Activated T-cell treated with anti-CD3 and anti-CD28 coated beads, Interleukin-2, amount 50 U/mL, for 72 hours (primary cell): ENCODE measurements at places on chromosomes 3 and 15.
A peak's percentile ranks its signal among the peaks of the same experiment; 100 is the strongest.

- DNase-seq, result no peak
Measured at GRCh38 chr3:123011447-123011846, 16.1 kb downstream of the SEMA5B start.

- DNase-seq, result no peak
Measured at GRCh38 chr15:33454996-33455395, 144.2 kb downstream of the RYR3 start.

DNA sequence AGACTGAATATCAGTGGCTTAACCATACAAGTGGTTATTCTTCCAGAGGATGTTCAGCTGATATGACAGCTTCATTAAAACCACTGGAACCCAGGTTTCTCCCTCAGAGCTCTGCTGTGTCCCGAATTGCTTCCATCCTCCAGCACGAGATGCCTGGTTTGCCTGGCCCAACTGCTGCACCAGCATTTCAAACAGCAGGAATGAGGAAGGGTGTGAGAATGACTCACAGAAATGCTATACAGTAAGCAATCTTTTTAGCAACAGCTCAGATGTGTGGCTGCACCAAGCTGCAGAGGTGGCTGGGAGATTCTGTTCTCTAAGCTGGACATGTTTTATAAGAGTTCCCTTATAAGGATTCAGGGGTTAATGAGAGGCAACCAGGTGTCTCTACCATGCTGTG, 271.0 kb downstream of the GABRG3 start:
- no peak for DNase-seq

GRCh38 chr3:34140616-34141015, 342.2 kb downstream of the PDCD6IP start:
- DNase-seq, result no peak

DNA sequence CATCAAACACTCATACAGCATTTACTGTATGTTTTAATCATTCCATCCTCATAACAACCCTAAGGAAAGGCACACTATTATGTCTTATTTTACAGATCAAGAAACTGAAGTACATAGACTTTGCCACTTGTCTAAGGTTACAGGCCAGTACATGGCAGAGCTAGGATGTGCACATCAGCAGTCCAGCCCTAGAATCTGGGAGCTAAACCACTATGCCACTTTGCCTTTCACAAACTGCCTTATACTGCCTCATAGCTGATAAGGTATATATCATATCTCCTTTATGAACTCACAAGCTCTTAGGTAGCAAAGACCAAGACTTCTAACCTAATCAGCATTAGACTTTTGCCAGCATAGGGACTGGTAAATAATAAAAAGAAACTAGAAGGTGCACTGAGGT, 49.1 kb downstream of the MYO9A start:
- DNase-seq, result no peak

GRCh38 chr15:39959411-39959810, 25.5 kb downstream of the EIF2AK4 start:
- DNase-seq, result no peak

GRCh38 chr3:52394751-52395502, 50.0 kb downstream of the SEMA3G start:
- no peak for DNase-seq

GRCh38 chr3:69130689-69131088, 8.3 kb upstream of the LMOD3 start:
- DNase-seq, result no peak

GRCh38 chr3:70264122-70264780, 48.2 kb downstream of the MDFIC2 start:
- DNase-seq, result no peak

DNA sequence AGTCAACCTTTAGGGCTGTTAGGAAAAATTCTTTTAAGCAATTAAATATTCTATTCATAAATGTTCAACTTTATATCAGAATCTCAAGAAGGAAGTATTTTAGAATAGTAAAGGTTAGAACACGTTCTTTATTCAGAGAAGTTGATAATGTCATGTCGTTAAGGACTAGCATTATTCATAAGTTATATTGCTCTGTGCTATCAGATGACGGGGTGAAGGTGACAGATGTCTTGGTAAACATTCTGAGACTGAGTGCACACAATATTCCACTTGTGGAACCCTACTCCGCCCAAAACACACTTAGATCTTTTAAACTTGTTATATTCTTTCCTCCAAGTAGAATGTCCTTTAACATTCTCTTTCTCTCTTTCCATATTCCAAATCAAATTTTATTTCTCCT, 7.9 kb downstream of the AP4E1 start:
- no peak for DNase-seq

DNA sequence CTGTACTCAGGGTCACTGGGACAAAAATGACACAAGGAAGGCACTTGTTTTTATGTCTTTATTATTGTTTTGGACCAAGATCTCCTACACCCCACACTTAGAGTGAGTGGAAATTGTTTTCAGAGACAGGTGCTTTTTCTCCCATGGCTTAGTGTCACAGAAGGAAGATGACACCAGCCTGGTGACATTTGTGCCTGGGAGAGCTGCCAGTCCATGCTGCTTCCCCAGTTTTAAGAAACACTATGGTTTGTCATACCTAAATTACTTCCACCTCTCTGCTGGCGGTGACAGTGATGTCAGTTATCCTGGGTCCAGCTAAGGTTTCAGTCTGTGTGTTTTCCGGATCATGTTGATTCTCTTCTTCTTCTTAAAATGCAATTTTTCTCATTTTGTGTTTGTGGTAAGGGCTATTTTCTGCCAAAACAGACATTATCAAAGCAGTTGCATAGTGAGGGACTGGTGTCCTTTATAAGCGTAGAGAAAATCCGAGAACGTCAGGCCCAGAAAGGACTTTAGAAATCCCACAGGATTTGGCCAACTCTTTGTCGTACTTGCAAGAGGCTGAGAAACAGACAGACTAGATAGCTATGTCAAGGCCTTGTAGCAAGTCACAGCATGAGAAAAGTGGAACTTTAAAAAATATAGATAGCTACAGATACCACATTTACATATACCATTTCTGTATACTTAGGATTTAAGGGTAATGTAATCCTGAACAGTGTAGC, 149.5 kb downstream of the TP63 start:
- no peak for DNase-seq

- peak; percentile 39 for DNase-seq
Measured at GRCh38 chr3:46284981-46285683, 42.9 kb downstream of the CCR3 start.

GRCh38 chr3:20022954-20023622, 11.0 kb upstream of the PP2D1 start:
- DNase-seq, result no peak

- no peak for DNase-seq
Measured at GRCh38 chr3:155013427-155013826, 66.7 kb upstream of the MME start.

GRCh38 chr15:45586601-45587094, 531 bp upstream of the BLOC1S6 start:
- no peak for DNase-seq

DNA sequence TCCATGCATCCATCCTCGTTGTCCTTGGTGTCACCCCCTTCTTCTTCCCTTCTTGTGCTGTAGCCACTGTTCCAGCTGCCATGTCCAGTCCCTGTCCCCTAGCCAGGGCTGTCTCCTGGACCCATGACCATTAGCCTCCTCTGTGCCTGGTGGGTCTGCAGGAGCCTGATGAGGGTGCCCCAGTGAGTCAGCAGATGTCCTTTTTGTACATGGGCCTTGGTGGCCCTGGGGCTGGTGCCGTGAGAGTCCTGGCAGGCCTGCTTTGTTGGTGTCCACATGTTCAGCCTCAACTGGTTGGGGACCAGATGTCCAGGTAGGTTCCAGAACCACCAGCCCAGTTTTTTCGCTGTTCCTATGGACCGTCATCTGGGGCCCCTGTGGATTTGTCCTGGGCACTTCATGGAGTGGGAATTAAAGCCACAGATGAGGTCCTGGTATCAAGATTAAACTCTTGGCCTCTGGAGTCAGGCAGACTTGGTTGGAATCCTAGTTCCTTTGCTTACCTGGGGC, 66.1 kb downstream of the FBLN2 start:
- no peak for DNase-seq

DNA sequence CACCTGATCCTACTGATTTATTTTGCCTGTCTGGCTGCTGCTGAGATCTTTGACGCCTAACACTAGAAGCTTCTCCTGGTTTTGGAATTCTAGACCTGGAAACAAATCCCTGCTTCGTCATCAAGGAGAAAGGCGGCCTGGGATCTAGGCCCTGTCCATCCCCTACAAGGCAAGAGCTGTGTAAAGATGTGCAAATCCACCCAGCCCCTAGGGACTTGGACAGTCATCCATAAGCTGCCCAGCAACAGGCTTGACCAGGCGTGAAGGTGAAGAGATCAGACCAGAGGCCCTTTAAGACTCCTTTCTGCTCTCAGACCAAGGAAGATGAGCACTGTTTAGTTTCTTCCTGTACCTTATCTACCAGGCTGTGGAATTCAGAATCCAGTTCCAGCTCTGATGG, 32.2 kb downstream of the SLC41A3 start:
- DNase-seq, result no peak

DNA sequence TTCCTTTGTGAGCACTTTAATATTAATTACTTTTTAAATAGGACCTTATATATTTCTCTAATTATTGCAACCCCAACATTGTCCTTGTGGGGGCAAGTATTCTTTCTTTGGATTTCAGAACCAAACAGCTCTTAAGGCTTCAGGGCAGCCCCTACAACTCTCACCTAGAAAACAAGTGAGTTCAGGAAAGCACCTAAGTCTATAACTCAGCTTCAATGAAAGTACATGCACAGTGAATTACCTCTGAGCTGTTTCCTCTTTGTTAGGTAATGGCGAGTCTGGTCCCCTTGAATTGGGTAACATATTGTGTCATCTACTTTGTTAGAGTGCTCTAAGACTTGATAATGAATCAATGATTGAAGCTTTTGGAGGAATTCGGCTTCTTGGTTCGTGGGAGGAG, 545.7 kb downstream of the NLGN1 start:
- DNase-seq, result no peak

DNA sequence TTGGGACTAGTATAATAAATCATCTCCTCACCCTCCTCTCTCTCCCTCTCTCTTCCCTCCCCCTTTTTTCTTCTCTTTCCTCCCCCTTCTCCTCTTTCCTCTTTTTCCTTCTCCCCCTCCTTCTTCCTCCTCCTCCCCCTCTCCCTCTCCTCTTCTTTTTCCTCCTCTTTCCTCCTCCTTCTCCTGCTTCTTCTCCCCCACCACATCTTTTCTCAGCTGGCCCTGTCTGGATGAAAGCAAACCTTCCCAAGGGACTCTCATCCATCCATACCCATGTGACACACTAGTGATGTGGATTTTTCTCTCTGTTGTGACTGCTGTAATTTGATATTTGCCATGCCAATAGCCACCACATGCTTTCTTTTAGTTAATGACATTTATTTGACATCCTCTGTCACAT, 127.2 kb downstream of the EBLN2 start:
- DNase-seq, result no peak

- no peak for DNase-seq
Measured at GRCh38 chr3:134356411-134357040, 17.7 kb downstream of the AMOTL2 start.

DNA sequence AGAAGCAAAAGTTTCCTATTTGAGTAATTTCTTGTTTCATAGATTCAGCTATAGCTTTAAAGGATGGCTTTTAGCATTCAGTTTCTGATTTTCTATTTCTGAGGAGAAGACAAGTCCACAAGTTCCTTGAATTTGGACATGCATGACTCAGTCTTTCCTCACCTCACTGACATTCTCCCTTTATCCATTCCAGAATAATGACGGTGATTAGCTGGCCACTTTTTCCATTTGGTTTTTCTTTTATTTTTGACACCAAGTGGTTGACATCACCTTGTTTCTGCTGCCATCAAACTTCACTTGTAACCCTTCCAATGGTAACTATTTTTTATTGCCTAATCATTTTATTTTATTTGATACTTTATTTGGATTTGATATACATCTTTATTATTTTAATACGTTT, 404.4 kb upstream of the KCNMB2 start:
- DNase-seq, result no peak

- DNase-seq, result no peak
Measured at GRCh38 chr15:66595332-66595731, 29.5 kb upstream of the LCTL start.

- no peak for DNase-seq
Measured at GRCh38 chr15:94677202-94677790, 445.9 kb downstream of the MCTP2 start.

DNA sequence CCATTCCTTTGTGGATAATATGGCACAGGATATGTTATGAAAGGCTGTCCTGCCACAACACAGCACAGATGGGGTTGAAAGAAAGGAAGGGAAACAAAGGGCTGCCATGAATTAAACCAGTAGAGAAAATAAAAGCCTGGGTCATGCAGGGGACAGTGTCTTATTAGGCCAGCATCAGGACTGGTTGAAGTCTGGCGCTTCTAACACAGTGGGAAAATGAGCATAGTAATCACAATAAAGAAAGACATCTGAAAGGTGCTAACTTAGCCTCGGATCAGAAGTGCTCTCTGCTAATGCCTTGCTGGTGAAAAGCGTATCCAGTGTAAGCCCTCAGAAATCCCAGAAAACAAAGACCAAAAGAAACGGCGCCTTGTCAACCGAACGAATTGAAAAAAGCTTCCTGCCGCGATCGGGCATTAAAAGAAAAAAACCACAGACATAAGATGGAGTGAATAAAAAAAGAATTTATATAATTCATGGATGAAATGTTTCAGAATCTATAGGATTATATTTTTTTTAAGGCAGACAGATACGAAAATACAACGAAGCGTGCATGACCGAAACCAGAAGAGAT, 566 bp upstream of the MKRN3 start:
- no peak for DNase-seq

DNA sequence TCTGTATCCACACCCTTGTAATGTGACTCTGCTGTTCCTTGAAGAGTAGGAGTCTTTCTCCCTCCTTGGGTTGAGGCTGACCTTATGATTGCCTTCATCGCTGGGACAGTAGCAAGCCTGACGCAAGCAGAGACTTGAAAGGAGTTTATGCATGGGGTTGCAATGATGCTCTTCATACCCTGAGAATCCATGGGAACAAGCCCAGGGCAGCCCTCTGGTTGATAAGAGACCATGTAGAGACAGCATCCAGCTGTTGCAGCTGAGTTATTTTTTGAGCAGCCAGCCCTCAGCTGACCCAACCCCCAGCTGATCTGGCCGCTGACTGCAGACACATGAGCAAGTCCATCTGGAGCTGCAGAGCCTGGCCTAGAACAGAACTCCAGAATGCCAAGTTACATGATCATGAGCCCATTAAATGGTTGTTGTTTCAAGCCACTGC, 60.6 kb upstream of the ARNT2 start:
- DNase-seq, result no peak

- no peak for DNase-seq
Measured at GRCh38 chr3:78186404-78186803, 1146.5 kb downstream of the ROBO2 start.

GRCh38 chr3:73249047-73249446, 187.6 kb downstream of the EBLN2 start:
- no peak for DNase-seq
